Fibroblast of skin of right biceps (primary cell): ENCODE measurements at places on chromosomes 3 and 15.
A peak's percentile ranks its signal among the peaks of the same experiment; 100 is the strongest.

GRCh38 chr3:178518660-178519396, 17.4 kb upstream of the KCNMB2 start:
- peak; percentile 67 for DNase-seq

- DNase-seq, result no peak
Observed at GRCh38 chr3:190360228-190360627, 27.7 kb upstream of the CLDN16 start.

GRCh38 chr15:85580879-85581278, 200.5 kb downstream of the AKAP13 start:
- no peak for DNase-seq

DNA sequence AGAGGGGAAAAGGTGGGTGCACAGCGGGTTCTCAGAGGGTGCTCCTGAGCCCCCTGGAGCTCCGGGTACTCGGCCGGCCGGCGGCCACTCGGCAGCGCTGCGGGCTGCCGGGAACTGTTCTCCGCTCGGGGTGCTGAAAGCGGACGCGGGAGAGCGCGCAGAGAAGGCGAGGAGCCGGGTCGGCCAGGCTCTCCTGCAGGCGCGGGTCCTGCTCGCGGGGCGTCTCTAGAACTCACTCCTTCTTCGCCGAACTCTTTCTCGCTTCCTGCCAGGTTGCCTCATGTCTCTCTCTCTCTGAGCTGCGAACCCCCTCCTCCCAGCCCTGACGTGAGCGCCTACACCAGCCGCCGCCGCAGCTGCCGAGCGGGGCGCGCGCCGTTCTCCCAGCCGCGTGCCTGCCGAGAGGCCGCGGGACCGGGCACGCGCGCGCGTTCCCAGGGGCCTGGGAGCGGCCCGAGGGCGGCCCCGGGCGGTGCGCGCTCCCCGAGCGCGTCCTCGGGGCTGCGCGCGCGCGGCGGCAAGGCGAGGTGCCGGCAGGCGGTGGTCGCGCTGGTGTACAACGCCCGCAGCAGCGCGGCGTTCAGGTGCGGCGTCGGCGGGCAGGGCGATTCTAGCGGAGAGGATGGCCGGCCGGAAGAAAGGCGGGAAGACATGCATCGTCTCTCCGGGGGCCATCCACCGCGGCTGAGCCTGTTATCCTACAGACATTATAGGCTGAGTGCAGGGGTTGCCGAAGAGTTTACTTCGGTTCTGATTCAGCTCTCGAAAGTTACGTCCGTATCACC, at the start of gene PEX5L:
TSS of gene PEX5L (minus strand) at position 267 of the 785 bp plus-strand sequence. CDS start 338 bp downstream, outside the sequence.
- peak; percentile 62 for DNase-seq

DNA sequence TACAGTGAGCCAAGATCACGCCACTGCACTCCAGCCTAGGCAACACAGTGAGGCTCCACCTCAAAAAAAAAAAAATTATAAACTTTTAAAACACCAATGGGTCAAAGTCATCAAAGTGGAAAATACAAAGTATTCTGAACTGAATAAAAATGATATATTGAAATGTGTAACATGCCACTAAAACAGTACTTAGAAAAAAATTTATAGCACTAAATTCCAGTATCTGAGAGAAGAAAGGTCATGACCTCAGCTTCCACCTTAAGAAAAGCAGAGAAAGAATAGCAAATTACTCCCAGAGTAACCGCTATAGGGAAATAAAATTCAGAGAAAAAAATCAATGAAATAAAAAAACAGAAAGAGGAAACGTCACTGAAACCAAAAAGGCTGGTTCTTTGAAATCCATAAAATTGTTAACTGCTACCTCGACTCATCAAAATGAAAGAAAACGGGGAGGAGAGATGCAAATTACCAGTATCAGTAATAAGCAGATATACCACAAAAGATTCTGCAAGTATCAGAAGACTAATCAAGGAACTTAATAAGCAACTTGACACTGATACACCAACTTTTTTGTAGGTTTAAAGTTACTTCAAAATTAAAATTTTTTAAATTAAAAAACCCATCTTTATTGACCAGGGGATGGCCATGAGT, 20.8 kb downstream of the ATP13A3 start:
- DNase-seq, result no peak

DNA sequence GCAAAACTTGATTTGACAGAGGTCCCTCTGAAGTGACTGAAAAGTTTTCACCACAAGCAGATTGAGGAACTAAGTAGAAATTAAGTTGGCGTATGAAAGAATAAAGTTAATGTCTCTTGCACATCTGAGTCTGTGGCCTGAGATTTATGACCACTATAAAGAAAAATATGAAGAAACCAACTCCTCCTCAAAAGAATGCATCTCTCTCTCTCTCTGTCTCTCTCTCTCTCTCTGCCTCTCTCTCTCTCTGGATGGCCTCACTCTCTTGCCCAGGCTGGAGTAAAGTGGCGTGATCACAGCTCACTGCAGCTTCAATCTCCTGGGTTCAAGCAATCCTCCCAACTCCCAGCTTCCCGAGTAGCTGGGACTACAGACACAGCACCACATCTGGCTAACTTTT, 55.2 kb downstream of the RPL22L1 start:
- no peak for DNase-seq
